ENCODE measurements at places on chromosomes 5 and 9. TPM values are rescaled to one million over a fixed set of nuclear protein-coding genes. Genes with fewer than 3 reads are reported as not detected.

The CCDC183 gene
- polyA plus RNA-seq = 0.35 TPM

The BTNL8 gene
- polyA plus RNA-seq = not detected

The FOXE1 gene
- 0.05 TPM for polyA plus RNA-seq

The PCDHGA1 gene
- polyA plus RNA-seq = not detected

The ARSI gene
- polyA plus RNA-seq = not detected

The TMC1 gene
- polyA plus RNA-seq = not detected

The PLCXD3 gene
- not detected for polyA plus RNA-seq

The FRMPD1 gene
- polyA plus RNA-seq = not detected

The SLC31A1 gene
- polyA plus RNA-seq = 4.1 TPM

The PTGDS gene
- not detected for polyA plus RNA-seq

The LRRC14B gene
- not detected for polyA plus RNA-seq

The SPARC gene
- not detected for polyA plus RNA-seq

The LHX6 gene
- polyA plus RNA-seq = not detected

The INSL6 gene
- polyA plus RNA-seq = 0.15 TPM

The S100Z gene
- polyA plus RNA-seq = not detected

The TTC16 gene
- polyA plus RNA-seq = 0.73 TPM

The CTXN3 gene
- polyA plus RNA-seq = not detected

The ADGRV1 gene
- polyA plus RNA-seq = not detected

The DNM1 gene
- polyA plus RNA-seq = not detected

The ORM1 gene
- not detected for polyA plus RNA-seq

The SLC34A1 gene
- polyA plus RNA-seq = not detected

The SCAI gene
- 2.7 TPM for polyA plus RNA-seq

The GLRA1 gene
- polyA plus RNA-seq = not detected

The IL33 gene
- not detected for polyA plus RNA-seq

The MAMDC4 gene
- 0.22 TPM for polyA plus RNA-seq

The CLIC3 gene
- polyA plus RNA-seq = 0.77 TPM

The GABBR2 gene
- not detected for polyA plus RNA-seq

The FOXD4L5 gene
- not detected for polyA plus RNA-seq

The CD180 gene
- polyA plus RNA-seq = 0.20 TPM

The FBXL7 gene
- not detected for polyA plus RNA-seq

The LPAR1 gene
- not detected for polyA plus RNA-seq

The BDP1 gene
- polyA plus RNA-seq = 16.5 TPM

The PCAT7 gene
- polyA plus RNA-seq = not detected

The BAAT gene
- polyA plus RNA-seq = not detected

The FAM153A gene
- 1.2 TPM for polyA plus RNA-seq

The RAI14 gene
- not detected for polyA plus RNA-seq

The PCDHB15 gene
- polyA plus RNA-seq = not detected

The MARCOL gene
- not detected for polyA plus RNA-seq

The DNAJC21 gene
- 19.6 TPM for polyA plus RNA-seq

The PANK3 gene
- 7.5 TPM for polyA plus RNA-seq

The TSLP gene
- not detected for polyA plus RNA-seq

The PMPCA gene
- polyA plus RNA-seq = 32.2 TPM

The SPATA31D4 gene
- polyA plus RNA-seq = not detected

The SPATA31A7 gene
- polyA plus RNA-seq = not detected

The GFI1B gene
- not detected for polyA plus RNA-seq

The SLC6A19 gene
- polyA plus RNA-seq = not detected

The CNOT8 gene
- 198 TPM for polyA plus RNA-seq

The EPB41L4A gene
- polyA plus RNA-seq = 0.17 TPM

The GMCL2 gene
- not detected for polyA plus RNA-seq

The GAPT gene
- 0.97 TPM for polyA plus RNA-seq

The GRXCR2 gene
- not detected for polyA plus RNA-seq
